Epithelial cell of prostate (primary cell): ENCODE measurements at places on chromosomes 4 and X.

DNA sequence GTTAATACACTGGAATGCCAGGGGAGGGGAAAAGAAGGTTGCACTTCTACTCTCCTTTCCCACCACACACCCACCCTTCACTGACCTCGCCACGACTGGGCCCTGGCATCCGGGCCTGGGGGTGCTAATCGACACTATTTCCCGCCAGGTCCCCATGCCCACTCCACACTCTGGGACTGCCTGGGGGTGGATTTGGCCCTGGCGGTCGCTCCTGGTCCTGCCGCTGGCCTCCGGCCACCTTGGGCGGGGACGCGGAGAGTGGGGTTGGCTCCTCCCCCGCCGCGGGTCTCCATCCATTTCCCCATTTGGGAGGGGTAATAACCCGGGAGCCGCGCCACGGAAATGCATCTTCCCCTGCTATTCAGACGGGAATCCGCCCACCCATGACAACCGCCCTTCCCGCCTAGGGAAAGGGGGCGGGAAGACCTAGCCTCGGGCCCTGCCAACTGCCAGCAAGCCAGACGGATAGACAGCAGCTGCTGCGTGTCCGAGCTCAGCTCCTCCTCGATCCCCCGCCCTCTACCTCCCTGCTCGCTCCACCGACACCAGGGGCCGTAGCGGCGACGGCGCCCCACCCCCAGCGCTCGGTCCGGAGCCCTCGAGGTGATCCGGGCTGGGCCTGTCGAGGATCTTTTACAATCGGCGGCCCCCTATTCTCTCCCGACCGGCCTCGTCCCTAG is 78.1 kb downstream of the RLIM start:
- DNase-seq: no peak

GRCh38 chr4:102623622-102624021 is 122.5 kb downstream of the NFKB1 start:
- no peak for DNase-seq

- DNase-seq: no peak
These were observed 353 bp upstream of the SMIM10 start for GRCh38 chrX:134990475-134990800.

- DNase-seq: no peak
These were observed 10.5 kb upstream of the TLR3 start for GRCh38 chr4:186058253-186058979.

GRCh38 chr4:173990126-173990868 is 293.2 kb downstream of the FBXO8 start:
- DNase-seq: no peak

- DNase-seq: no peak
These were observed 64.3 kb downstream of the TIGD2 start for GRCh38 chr4:89175611-89176010.

DNA sequence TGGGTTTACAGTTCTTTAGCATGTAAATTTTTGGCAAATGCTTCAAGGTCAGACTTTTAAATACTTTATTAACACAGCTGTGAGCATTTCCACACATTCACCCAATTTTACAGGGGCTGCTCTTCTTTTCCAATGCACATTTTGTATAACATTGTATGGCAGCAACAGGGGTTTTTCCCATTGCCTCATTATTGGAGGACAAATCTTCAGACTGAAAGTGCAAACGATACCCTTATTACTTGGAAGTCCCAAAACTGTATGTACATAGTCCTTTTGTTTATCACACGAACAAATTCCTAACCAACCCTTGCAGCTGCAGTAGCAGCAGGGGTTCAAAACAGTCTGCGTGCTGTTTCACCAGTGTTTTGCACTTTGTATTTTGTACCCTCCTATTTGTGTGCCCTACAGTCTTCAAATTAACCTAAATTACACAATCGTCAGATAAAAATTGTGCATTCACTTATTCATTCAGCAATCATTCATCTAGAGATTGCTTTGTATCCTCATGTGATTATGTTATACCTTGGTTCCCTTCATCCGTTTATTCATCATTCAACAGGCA is 330.7 kb upstream of the RASGEF1B start:
- DNase-seq: no peak

GRCh38 chrX:136662976-136663375 is 15.0 kb downstream of the CD40LG start:
- no peak for DNase-seq

GRCh38 chrX:17944833-17945497 is 83.9 kb upstream of the RAI2 start:
- no peak for DNase-seq

DNA sequence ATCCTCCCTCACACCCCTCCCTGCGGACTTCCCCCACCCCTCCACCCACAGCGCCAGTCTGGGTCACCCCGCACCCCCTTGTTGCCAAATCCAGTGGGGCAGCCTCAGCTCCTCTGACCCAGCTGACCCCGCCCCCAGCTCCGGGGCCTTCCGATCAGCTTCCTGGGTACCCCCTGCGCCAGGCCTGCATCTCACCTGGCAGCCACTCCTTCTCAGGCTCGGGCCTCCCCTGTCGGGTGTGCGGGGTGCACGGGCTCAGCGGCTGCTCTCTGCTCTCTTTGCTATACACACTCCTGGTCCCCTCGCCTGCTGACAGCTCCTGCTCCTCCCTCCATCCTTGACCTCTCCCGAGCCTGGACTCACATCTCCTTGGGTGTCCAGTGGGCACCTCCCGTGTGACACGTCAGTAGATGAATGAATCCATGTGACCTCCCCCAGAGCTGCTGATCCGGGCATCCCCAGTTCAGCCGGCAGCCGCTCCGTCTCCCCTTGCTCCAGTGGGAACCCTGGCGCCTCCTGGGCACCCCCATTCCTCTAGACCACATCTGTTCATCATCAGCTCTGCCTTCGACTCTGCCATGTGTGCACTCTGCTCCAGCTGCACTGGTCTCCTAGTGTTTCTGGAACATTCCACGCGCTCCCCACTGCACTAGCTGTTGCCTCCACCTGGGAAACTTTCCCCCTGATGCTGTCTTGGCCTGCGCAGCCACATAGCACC is 9.9 kb downstream of the CFAP99 start:
- DNase-seq: no peak

DNA sequence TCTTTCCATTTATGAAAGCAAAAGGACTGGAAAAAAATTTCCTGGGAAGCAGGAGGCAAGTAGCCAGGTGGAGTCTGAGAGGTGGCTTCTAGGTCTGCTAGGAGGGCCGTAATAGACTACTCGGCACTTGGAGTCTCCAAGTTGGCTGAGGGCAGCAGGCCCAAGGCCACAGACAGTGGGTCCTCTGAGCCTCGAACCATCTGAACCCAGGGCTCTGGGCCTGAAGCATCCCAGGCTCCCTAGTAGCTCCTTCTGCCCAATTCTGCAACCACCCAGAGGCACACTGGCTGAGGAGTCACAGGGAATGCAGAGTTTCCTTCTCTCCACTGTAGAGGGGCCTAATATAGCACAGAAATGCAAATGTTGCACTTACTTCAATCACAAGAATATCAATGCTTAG is 19.8 kb downstream of the TKTL1 start:
- DNase-seq: no peak

GRCh38 chr4:76690011-76690905 is 207.7 kb downstream of the SOWAHB start:
- DNase-seq: no peak

DNA sequence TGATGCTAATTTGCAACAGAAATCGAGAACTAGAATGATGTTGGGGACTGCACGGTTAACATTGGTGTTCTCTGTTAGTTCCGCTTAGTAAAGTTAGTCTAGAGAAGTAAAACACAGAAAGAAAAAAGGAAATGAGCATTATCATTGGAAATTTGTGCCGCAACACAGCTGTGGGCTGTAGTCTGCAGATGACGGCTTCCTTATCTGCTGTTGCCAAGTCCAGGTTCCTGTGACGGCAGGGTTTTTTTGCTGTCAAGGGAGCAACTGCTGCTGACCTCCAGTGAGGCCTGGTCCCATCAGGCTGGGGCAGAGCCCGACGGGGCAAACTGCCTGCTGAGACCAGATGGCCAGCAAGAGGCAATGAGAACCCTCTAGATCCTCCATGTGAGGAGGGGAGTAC is 38.9 kb upstream of the PHEX start:
- DNase-seq: no peak

DNA sequence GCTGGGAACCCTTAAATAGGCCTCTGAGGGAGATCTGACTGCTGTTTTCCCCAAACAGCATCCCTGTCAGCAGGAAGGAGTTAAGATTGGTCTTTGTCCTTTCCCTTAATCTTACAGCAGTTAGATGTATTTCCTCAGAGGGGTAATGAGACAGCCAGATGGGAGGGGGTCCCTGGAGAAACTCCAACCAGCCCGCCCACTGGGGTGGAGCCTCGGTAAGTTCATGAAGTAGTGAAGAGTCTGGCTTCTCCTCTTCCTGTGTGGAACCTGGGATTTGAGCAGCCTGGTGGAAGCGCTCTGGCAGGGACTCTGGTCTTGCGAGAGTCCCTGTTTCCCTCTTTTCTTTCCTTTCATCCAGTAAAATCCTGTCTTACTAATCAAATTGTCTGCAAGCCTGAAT is 330.0 kb downstream of the TLL1 start:
- no peak for DNase-seq

GRCh38 chrX:17814059-17814458 is 47.0 kb downstream of the RAI2 start:
- no peak for DNase-seq

DNA sequence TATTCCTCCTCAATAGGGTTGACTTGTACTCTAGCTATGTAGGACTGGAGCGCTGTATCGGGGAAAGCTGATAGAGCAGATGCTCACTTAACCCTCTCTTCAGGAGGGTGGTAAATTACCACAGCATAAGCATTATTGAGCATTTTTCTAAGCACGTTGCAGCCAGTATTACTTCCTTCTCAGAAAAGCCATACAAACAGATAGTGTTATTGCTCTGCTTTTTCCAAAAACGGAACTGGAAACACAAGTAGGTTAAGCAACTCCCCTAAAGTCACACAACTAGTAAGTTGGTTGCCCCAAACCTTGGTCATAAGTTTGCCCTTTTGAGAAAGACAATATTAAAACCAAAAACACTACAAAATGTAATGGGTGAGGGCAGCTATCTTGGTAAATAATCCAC is 73.9 kb downstream of the REELD1 start:
- no peak for DNase-seq

DNA sequence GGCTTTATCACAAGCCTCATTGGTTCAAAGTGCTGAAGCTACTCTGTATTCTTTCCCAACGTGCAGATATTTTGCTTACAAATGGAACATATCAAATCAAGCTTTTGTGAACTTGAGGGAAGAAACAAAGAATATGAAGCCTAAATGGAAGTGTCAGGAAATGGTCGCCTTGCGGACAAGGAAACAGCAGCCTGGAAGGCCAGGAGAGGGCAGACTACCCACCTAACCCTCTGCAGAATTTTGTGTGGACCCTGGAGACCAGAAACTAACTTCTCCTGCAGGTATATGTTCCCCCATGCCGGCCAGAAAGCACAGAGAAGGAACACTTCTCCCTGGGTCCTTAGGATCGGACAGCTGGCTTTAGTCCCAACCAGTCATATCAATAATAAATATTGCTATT is 1425.8 kb downstream of the PCDH7 start:
- no peak for DNase-seq

DNA sequence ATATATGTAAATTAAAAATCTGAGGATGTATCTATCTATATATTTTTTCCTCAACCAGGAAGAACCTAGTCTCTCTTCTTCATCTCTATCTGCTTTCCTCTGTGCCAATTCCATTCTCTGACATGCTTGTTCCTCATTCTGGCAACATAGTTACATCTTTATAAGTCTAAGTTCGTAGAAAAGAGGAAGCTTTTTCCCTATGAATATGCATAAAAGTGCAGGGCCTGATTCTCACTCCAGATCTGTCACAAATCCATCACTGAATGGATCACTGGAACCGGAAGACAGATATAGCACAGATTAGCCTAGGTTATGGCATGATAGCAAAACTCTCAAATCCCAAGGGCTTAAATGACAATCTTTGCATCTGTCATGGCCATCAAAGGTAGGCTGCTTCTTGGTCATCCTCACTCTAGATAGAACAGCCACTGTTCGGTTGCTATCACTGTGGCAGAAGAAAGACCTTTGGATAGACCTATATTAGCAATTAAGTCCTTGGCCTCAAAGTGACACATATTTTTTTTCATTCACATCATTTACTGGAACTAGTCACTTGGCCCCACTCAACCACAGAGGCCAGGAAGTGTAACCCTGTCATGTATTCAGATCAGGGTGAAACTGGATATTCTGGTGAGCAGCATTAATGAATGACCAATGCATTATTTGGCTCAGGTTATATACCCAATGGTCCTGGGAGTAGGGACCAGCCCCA is 22.2 kb downstream of the DTHD1 start:
- no peak for DNase-seq

DNA sequence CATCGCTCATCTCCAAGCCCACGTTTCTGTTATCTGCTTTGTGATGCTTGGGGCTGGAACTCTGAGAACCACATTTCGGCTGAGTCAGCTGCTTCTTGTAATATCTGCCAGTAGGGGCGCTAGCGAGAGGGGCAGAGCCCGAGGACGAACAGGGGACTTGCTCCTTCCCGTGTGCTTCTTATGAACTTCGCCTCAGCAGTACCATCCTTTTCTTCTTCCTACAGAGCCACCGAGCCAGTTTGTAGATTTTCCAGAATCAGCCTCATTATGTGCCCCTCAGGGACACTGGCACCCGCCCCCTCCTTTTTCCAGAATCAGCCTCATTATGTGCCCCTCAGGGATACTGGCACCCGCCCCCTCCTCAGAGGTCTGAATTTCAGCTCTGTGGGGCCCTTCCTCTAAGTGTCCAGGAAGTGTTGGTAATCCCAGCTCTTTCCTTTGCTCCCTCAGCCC is 441.7 kb upstream of the RASGEF1B start:
- DNase-seq: no peak

DNA sequence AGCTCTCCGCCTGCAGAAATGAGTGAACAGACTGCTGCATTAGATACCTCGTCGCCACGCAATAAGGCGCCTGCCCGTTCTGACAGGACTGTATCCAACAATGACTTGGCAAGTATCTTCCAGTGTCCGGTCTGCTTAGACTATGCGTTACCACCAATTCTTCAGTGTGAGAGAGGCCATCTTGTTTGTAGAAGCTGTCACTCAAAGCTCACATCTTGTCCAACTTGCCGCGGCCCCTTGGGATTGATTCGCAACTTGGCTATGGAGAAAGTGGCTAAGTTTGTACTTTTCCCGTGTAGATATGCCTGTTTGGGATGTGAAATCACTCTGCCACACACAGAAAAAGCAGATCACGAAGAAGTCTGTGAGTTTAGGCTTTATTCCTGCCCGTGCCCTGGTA is 172.0 kb upstream of the MAGEB16 start:
- no peak for DNase-seq
